Aorta (tissue), 5 donors: ENCODE measurements at places on chromosomes 6 and 20.

DNA sequence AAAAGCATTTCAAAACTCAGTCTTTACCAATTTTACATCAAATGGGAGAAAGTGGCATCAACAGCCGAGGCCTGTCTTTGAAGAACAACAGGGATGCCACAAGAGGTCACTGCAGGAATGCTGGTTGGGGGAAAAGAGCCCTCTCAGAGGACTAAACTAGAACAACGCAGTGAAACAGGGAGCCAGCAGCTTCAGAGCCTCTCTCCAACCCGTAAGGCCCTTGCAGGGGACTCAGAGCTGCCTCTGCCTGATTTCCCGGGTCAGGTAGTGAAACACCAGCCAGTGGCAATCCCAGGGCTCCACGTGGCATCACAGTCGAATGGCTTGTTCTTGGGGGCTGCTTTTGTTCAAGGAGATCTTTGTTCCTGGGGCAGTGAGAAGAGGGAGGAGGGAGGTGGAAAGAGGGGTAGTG, 55.0 kb upstream of the KCNK16 start:
- no peak for DNase-seq

GRCh38 chr6:110270165-110270564, 88.0 kb downstream of the METTL24 start:
- DNase-seq, result no peak

DNA sequence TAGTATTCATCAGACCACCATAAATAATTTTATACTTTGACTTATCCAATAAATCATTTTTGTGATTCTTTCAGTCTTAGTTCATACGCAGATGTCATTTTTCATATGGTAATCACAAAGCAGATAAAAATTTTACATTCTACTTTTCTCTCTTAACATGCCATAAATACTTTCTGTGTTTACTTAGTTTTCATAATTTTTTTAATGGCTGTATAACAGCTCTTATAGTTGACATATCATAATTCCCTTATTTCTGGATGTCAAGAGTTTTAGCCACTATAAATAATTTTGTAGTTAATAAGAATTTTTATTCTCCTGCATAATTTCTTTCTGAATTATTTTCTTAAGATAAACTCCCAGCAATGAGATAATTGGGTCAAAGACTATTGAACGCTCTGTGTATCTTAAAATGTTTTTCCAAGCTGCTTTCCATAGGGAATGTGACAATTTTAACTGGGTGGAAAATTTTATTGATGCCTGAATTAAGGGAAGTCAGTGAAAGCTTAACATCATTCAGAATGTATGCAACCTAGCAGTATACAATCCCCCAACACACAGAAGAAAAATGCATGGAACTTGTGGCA, 702.7 kb downstream of the EPM2A start:
- DNase-seq, result no peak

- DNase-seq, result no peak
Measured at GRCh38 chr6:118387921-118388701, 160.0 kb upstream of the PLN start.

DNA sequence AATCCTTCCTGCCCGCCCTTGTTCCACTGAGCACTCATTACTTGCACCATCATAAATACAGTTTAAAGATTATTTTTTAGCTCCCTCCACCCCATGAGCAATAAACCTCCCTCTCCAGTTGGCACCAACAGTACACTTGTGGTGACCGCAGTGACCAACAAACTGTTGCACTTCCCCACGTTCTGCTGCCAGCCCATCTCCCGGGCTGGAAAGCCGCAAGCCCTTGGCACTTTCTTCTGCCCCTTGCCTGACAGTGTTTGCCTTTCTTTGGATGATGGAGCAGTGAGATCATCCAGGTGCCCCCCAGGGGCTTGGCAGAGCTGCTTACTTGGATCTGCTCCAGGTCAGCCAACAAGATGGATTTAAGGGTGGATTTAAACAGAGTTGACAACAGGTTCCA, 21.6 kb downstream of the KCNB1 start:
- DNase-seq, result no peak

GRCh38 chr6:63636518-63637021, 968 bp downstream of the PHF3 start:
- DNase-seq, result peak; percentile 81

GRCh38 chr6:149917679-149918078, 5.2 kb downstream of the RAET1G start:
- no peak for DNase-seq

GRCh38 chr6:24925661-24926060, 10.1 kb downstream of the RIPOR2 start:
- no peak for DNase-seq
